ENCODE measurements at places on chromosomes 5 and 9.

- no peak for DNase-seq
Observed at GRCh38 chr5:134590992-134591659, 41.5 kb downstream of the SAR1B start.

GRCh38 chr5:41955432-41956024 is 30.4 kb downstream of the FBXO4 start:
- no peak for DNase-seq

- no peak for DNase-seq
Observed at GRCh38 chr5:154146409-154146808, 44.1 kb upstream of the GALNT10 start.

GRCh38 chr9:120694559-120694958 is 19.7 kb downstream of the MEGF9 start:
- no peak for DNase-seq

- peak; percentile 70 for DNase-seq
Observed at GRCh38 chr5:151825445-151825844, 53.7 kb downstream of the G3BP1 start.
